ENCODE measurements at places on chromosomes 7 and 10. TPM values are rescaled to one million over a fixed set of nuclear protein-coding genes. Genes with fewer than 3 reads are reported as not detected.

The STEAP1B gene
- 47.8 TPM for total RNA-seq

The SLC26A3 gene
- not detected for total RNA-seq

The STRA8 gene
- not detected for total RNA-seq

The CYP3A4 gene
- total RNA-seq: not detected

The CLEC2L gene
- not detected for total RNA-seq

The COBL gene
- total RNA-seq: not detected

The CHN2 gene
- total RNA-seq: 2.7 TPM

The GCK gene
- not detected for total RNA-seq

The TUBB8 gene
- 0.13 TPM for total RNA-seq

The SFTPD gene
- total RNA-seq: not detected

Measured in mammary microvascular endothelial cell (primary cell).